Activated T-helper 1 cell treated with Interleukin-2 at 50 U/mL for 16 hours (primary cell): ENCODE measurements at places on chromosomes 2 and 18.

GRCh38 chr2:162731917-162732804 is 106.4 kb downstream of the KCNH7 start:
- DNase-seq, result no peak

- DNase-seq, result no peak
These were observed 33.9 kb downstream of the MAP4K4 start for GRCh38 chr2:101731221-101732054.

- DNase-seq, result no peak
These were observed 369.6 kb upstream of the ID2 start for GRCh38 chr2:8312221-8312620.

DNA sequence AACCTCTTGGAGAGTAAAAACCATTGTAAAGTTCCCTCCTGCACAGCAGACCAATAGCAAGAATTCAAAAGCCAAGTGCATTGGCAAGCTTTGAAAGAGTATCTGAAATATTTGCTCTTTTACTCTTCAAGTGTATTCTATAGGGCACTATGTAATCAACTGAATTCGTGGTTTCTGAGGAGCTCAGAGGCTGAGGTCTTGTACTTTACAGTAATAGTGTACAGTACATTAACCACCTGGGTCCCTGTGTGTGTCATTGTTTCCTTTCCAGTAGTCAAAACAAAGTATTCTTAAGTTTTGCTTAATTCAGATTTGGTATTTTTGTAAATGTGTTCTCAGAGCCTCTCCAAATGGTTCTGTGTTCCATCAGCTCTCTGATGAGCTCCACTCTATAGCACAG is 769.7 kb downstream of the LRRTM4 start:
- no peak for DNase-seq

GRCh38 chr2:228401065-228401912 is 219.8 kb upstream of the SPHKAP start:
- no peak for DNase-seq

- no peak for DNase-seq
These were observed 182.2 kb downstream of the ZFP36L2 start for GRCh38 chr2:43044093-43044681.

- DNase-seq, result no peak
These were observed 7.9 kb downstream of the SCG2 start for GRCh38 chr2:223594259-223594658.

DNA sequence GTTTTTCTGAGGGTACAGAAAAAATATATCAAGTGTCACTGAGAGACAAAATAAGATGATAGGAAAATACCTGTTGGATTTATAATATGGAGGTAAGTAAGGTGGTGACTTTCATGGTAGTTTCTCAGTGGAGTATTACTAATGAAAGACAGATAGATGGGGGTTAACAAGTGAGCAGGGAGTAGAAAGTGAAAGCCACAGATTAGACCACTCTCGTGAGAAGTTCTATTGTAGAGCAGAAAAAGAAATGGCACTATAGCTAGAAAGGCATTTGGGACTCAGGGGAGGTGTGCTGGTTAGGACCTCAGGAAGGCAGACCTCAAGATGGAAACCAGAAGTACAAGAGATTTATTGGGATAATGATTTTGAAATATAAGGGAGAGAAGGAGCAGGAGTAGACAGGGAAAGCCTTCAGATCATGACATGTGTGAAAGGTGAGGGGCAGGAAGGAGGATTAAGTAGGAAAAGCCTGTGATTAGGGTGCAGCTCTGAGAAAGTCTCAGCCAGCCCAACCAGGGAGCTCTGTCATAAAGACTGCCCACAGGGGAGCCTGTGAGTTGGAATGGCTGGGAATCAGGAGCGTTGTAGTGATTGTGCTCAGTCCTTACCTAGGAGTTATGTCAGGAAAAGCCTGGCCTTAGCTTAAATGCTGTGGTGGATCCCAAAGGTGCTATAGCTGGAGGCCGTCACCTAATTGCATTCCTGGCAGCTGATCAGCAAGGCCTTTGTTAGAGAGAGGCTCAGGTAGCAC is 198.1 kb downstream of the IKZF2 start:
- no peak for DNase-seq

DNA sequence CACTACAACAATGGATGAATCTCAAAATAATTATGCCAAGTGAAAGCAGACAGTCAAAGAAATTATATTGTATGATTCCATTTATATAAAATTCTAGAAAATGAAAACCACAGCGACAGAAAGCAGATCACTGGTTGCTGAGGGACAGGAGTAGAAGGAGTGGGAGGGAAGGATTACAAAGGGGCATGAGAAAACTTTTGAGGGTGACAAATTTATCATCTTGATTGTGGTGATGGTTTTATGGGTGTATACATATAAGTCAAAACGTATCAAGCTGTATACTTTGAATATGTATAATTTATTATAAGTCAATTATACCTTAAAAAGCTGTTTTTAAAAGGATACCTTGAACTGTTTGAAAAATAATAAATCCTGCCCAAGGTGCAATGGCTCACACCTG is 27.7 kb downstream of the ATF2 start:
- no peak for DNase-seq

DNA sequence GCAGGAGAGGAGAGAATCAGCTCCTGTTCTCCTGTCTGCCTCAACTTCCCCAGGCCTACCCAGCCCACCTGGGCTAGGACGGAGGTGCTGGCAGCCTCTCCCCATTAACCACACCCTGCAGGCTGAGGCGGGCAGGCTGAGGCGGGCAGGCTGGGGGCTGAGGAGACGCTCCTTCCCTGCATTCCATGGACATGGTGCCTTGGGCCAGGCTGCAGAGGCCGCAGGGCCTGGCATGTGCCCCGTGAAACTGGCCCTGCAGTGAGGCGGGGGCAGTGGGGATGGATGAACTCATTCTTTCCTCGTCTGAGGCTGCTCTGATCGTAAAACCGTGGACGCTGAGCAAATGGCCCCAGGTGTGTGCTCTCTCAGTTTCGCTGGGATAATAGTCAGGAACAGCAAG is 84.7 kb upstream of the LAPTM4A start:
- DNase-seq, result no peak

GRCh38 chr2:151947813-151948165 is 119.6 kb upstream of the ARL5A start:
- DNase-seq, result no peak

DNA sequence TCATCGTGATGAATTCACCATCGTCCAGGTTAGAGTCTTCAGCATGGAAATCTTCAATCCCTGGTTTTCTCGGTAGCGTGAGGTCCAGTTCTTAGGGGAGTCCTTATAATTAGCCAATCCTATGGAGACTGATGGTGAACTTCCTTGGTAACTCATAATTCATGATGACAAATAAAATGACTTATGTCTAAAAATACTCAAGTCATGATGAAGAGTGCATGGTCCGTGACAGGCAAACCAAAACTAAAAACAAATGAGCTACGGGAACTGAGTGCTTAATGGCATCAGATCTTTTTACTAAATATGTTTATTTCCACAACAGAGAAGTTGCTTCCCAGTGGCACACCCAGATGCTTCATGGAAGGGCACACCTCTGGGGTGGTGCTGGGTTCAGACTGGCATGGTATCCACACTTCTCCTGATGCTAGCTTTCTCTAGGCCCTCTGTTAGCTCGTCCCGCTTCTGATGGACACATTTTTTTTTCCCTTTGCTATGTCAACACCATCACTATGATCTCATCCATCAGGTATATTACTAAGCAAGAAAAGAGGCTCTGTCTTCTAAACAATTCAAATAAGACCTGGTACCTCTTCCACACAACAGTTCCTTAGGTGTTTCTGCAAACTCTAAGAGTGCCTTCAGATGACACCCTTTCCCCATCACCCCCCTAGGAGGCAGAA is 92.8 kb upstream of the NEDD4L start:
- no peak for DNase-seq

DNA sequence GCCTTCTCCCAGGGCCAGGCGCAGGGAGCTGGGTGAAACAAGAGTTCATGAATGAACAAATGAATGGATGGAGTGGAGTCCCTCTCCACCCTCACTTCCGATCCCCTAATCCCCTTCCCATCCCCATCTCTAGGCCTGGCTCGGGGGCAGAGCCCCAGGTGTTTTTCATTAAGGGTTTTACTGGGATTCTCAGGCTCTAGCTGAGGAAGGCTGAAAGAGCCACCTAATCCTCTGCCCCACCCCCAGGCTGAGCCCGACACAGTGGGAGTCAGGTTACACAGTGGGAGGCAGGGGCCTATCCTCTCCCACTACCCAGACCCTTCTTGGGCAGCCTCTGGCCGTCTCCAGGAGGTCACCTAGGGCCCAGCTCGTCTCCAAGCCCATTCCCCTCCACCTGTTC is 36.1 kb downstream of the SDC1 start:
- no peak for DNase-seq

GRCh38 chr2:168328421-168328820 is 81.0 kb upstream of the STK39 start:
- DNase-seq, result no peak

GRCh38 chr2:85734015-85734414 is 19.8 kb upstream of the ATOH8 start:
- no peak for DNase-seq

GRCh38 chr2:176492583-176492982 is 223.3 kb downstream of the MTX2 start:
- DNase-seq, result no peak

DNA sequence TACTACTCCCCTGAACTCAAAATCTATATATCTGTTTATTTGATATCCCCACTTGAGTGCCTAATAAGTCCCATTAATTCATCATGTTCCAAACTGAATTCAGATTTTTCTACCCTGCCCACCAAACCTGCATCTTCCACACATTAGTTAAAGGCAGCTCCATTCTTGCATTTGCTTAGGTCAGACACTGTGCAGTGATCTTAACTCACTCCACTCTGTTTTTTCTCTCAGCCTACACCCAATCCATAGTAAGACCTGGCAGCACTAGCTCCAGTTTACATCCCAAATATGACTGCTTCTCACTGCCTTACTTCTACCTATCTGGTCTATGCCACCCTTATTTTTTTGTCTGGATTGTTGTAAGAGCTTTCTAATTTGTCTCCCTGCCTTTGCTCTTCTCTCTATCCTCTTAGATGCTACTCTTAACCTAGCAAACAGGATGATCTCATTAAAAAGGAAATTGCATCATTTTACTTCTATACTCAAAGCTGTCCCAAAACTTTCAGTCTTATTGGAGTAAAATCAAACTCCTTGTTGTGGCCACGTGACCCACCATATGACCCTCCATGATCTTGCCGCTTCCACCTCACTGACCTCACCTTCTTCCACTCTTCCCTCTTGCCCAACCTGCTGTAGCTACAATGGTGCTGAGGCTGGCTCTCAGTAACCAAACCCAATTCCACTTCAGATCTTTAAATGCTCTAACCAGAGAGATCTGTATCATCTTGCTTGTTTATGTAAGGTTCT is 274.9 kb upstream of the FANCL start:
- no peak for DNase-seq

- peak; percentile 53 for DNase-seq
These were observed 3.6 kb upstream of the ARL4C start for GRCh38 chr2:234500394-234501006.

DNA sequence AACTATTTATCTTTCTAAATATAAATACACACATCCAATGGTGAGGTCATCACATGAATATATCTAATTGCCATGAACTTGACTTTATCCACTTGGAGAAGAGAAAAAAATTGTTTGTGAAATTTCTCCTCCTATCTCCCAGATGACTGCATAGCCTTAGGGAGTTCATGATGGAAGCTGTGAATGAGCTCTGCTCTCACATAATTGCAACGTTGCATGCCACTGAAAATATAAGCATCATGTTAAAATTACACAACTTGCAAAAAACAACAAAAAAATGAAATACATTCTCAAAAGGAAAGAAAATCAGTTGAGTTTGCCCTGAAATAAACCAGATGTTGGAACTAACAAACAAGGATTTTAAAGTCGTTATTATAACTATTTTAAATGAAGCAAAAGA is 50.6 kb upstream of the OSR1 start:
- DNase-seq, result no peak

DNA sequence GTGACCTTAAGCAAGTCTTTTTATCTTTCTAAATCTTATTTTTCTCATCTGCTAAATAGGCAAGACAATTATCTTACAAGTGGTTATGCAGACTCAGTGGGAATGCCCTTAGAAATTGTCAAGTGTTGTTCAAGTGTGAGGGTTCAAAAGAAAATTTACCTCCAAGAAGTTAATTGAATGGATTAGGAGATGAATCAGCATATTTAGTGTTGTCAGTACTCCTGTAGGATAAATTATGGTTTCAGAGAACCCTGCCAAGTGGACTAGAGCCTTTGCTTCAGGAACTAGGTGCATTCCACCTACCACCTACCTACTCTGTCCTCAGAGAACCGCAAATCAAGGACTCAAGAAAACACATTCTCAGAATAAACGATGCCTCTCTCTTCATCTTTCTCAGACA is 69.8 kb upstream of the KCTD1 start:
- no peak for DNase-seq

- no peak for DNase-seq
These were observed 1.4 kb downstream of the SCYGR3 start for GRCh38 chr2:227613272-227613660.
